HS-27A (cell line): ENCODE measurements at places on chromosomes 5 and 9.

DNA sequence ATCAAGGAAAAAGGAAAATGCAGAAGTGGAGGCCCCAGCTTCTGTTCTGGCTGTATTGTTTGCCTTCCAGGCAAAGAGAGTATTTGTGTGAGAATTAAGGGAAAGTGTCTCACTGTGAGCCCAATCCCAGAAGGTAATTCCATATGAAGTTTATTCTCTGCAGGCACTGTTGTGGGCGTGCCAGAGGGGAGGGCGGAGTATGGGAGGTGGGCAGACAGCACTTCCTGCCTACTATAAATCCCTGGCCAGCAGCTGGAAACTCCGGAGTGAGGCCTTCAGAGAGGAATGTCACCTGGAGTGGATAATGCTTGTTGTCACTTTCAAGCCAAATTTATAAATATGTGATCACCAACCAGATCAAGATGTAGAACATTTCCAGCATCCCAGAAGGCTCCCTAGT lies 209.5 kb downstream of the ARHGAP26 start:
- no peak for DNase-seq

- DNase-seq, result no peak
These were observed 44.4 kb upstream of the RICTOR start for GRCh38 chr5:39118638-39119037.

GRCh38 chr9:38062498-38063362 lies 6.3 kb downstream of the SHB start:
- no peak for DNase-seq

DNA sequence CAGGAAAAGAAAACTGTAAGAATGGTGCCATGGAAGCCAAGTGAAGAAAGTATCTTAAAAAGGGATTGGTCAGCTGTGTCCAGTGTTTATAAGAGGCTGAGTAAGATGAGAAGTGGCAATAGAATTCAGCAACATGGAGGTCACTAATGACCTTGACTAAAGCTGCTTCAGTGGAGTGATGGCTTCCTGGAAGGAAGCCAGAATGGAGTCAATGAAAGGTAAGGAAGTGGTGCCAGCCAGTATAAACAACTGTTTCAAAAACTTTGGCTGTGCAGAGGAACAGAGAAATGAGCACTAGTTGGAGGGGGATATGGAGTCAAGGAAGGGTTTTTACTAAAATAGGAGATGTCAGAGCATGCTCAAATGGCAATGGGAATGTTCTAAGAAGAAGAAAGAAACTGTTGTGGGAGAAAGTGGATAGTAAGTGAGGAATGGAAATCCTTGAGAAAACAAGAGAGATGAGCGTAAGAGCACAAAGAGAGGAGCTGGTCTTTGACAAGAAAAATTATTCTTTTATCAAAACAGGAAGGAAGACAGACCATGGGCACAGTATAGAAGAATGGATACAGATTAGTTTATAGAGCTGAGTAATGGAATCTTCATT lies 11.1 kb upstream of the NRG2 start:
- no peak for DNase-seq

- DNase-seq, result no peak
These were observed 47.9 kb upstream of the ZBTB43 start for GRCh38 chr9:126756876-126757415.

DNA sequence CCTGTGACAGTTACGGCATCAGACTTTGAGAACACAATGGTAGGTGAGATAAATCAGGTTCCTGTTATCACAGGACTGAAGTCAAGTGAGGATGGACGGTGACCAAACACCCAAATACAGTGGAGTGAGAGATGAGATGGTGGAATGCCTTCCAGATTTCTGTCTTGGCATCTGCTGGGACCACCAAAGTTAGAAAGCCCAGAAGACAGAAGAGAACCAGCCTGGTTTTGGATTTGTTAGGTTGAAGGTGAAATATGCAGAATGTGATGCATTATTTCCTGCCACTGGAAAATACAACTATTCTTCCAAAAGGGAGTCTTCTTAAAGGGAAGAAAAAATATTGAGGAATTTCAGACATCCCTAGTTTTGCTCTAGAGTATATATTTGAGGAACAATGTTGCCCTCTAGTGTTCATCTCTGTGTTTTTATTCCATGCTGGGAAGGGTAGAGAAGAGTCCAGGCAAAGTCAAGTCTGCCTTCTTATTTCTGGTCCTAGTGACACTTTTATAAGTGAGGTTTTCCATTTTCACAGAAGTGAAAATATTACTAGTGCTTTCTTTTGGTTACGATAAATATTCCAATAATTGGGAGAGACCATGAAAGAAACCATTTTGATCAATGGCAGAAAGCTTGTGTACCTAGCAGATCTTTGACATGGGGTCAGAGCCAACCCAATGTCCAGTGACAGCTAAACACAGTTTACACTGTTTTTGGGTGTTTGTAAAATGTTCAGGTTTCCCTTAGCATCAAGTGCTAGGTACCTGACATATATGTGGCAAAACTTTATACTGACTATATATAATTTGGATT lies 142.3 kb upstream of the ANKH start:
- peak; percentile 58 for DNase-seq

- DNase-seq, result no peak
These were observed 6.2 kb downstream of the EXOC3 start for GRCh38 chr5:449151-449550.

DNA sequence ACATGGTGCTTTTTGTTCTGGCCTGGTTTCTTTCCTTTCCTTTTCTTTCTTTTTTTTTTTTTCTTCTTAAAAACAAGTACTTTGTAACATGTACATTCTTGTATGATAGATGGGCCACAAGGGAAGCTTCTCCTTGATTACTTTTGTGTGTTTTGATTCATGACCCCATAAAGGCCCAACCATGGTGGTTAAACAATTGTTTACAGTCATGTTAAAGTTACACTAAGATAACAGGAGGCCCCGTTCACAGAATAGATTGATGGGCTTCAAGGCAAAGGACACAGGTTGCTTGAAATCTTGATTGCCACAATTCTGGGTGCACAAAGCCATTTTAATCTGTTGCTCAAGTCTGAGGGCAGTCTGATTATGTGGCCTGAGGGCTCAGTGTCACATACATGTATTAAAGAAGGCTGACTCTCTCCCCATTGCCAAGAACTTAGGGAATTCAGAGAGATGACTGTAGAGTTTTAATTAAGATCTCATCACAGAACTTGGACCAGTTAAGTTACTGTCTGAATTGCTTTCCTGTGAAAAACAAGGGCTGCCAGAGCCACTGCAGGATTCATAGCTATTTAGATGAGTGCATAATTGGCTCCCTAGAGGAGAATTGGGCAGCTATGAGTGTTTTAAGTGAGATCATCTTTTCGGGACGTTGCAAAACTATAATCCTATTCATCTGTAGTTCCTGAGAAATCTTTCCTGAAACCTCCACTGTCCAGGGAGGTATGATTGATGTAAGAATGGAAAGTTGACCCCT lies 163.4 kb downstream of the TLE4 start:
- no peak for DNase-seq
